ENCODE measurements at places on chromosomes 11 and 22. TPM values are rescaled to one million over a fixed set of nuclear protein-coding genes. Genes with fewer than 3 reads are reported as not detected.

DNA sequence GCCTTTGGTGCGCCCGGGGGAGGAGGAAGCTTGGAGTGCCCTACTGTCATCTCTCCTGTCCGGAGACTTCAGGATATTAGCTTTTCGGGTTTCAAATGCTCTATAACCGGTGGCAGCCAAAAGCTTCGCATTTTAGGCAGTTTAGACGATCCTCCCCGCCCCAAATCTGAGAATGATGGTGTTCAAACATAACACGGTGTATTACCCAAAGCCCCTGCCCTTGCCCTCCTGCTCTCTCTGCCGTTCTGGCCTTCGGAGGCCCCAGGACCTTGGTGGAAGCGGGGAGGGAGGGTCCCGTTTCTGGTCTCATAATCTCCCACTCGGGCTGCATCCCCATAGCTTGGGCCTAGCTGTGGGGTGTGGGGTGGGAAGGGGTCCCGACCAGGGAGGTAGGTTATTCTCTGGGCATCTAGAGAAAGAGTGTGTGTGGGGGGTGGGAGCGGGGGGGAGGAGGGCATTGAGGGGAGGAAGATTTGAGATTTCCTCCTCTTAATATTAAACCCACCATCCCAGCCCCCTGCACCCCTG is 2.3 kb downstream of the PKNOX2 start:
- peak overlapping the region; percentile 40 for H3K4me3 ChIP-seq
- H3K27ac ChIP-seq = no peak overlapping the region
- peaks cover 3% of the 10 kb centered on the region for H3K36me3 ChIP-seq
- peaks cover 12% of the 10 kb centered on the region for H3K4me1 ChIP-seq
- peaks cover 82% of the 10 kb centered on the region for H3K27me3 ChIP-seq
- no peak for DNase-seq

- peaks cover 41% of the 10 kb centered on the region for H3K4me1 ChIP-seq
- H3K36me3 ChIP-seq = no peaks in the 10 kb centered on the region
- peaks cover 22% of the 10 kb centered on the region for H3K27me3 ChIP-seq
- DNase-seq = no peak
- H3K4me3 ChIP-seq = no peak overlapping the region
Observed at GRCh38 chr11:110371084-110371483, 58.7 kb upstream of the FDX1 start.

- H3K36me3 ChIP-seq = no peaks in the 10 kb centered on the region
- H3K4me1 ChIP-seq = no peaks in the 10 kb centered on the region
- H3K27me3 ChIP-seq = no peaks in the 10 kb centered on the region
- DNase-seq = no peak
Observed at GRCh38 chr11:69650081-69650831, 9.3 kb downstream of the CCND1 start.

Gene PANX2
- 8.0 TPM for total RNA-seq

Gene CRYBA4
- not detected for total RNA-seq

DNA sequence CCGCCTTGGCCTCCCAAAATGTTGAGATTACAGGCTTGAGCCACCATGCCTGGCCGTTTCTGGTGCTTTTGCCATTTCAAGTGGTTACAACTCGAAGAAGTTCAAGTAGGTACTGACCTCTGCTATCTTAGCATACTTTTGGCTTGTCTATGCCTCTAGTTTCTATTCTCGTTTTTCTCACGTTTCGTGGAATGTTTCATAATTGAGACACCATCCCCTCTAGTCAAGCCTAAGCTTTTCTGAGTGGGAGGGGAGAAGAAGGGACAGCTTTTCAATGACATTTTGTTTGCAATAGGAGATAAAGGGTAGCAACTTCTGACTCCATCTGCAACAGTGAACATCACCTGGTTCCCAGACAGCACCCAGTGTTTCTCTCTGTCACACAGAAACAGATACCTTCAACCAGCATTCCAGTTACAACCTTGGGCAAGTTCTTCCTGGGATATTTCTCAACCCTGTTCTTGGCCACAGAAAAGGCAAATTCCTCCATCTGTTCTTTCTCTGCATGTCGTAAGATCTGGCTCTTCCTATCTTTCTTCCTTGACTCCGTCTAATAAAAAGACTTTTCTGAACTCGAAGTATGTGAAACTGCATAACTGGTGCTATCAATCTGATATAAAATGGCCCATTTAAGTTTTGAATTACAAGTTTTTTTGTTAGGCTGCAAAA is 25.5 kb downstream of the DDI1 start:
- H3K4me3 ChIP-seq = no peak overlapping the region
- H3K4me1 ChIP-seq = no peaks in the 10 kb centered on the region
- no peak overlapping the region for H3K27ac ChIP-seq

GRCh38 chr22:43531651-43532050 is 119.8 kb downstream of the MPPED1 start:
- no peaks in the 10 kb centered on the region for H3K4me1 ChIP-seq
- H3K4me3 ChIP-seq = no peak overlapping the region
- H3K27me3 ChIP-seq = no peaks in the 10 kb centered on the region
- DNase-seq = no peak
- no peak overlapping the region for H3K27ac ChIP-seq

Gene TTC36
- 1.4 TPM for total RNA-seq

Gene NLRP10
- not detected for total RNA-seq

GRCh38 chr11:111006227-111006626 is 239.3 kb upstream of the POU2AF2 start:
- no peaks in the 10 kb centered on the region for H3K36me3 ChIP-seq
- H3K4me1 ChIP-seq = no peaks in the 10 kb centered on the region
- DNase-seq = no peak
- no peak overlapping the region for H3K4me3 ChIP-seq

DNA sequence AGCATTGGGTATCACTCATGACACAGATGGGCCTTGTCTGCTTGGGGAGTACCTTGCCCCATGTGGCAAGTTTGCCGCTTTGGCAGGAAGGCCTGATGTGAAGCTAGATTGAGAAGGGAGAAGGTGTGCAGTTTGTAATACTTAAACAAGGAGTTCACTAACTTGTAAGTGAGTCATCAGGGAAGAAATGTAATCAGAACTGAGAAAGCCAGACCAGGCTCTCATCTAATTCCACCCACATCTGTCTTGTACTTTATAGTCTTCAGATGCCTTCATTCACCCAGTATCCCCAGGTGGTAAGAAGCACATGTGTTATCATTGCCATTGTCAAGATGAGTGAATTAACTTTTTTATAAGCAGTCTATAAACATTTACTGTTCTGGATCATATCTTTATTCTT is 116.0 kb upstream of the DDI1 start:
- H3K36me3 ChIP-seq = no peaks in the 10 kb centered on the region
- H3K4me1 ChIP-seq = no peaks in the 10 kb centered on the region
- H3K27me3 ChIP-seq = no peaks in the 10 kb centered on the region
- no peak overlapping the region for H3K4me3 ChIP-seq
- no peak for DNase-seq

- H3K36me3 ChIP-seq = no peaks in the 10 kb centered on the region
- no peak overlapping the region for H3K27ac ChIP-seq
- H3K4me1 ChIP-seq = no peaks in the 10 kb centered on the region
- H3K4me3 ChIP-seq = no peak overlapping the region
Observed at GRCh38 chr22:20222764-20223420, 45.2 kb downstream of the RTN4R start.

DNA sequence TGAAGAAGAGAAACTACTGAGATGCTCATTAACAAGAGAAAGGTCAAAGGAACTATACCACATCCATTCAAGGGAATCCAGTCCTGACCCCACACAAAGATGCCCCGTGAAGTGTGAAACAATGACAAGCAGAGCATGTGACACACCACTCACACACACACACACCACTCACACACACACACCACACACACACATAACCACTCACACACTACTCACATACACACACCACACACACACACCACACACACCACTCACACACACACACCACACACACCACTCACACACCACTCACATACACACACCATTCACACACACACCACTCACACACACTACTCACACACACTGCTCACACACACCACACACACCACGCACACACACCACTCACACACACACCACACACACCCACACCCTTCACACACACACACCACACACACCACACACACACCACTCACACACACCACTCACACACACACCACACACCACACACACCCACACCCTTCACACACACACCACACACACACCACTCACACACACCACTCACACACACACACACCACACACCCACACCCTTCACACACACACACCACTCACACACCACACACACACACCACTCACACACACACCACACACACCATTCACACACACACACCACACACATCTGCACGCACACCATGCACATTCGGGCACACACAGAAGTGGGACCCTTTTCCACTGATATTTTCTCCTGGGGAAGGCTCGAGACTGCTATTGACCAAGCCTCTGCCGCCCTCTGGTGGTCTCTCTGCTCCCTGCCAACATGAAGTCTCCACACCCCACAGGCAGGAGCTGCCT is 32.0 kb upstream of the COMT start:
- H3K4me1 ChIP-seq = peaks cover 8% of the 10 kb centered on the region
- no peak overlapping the region for H3K4me3 ChIP-seq
- no peaks in the 10 kb centered on the region for H3K27me3 ChIP-seq
- peak; percentile 82 for DNase-seq
- peaks cover 7% of the 10 kb centered on the region for H3K36me3 ChIP-seq

Gene MRGPRX3
- total RNA-seq = not detected

DNA sequence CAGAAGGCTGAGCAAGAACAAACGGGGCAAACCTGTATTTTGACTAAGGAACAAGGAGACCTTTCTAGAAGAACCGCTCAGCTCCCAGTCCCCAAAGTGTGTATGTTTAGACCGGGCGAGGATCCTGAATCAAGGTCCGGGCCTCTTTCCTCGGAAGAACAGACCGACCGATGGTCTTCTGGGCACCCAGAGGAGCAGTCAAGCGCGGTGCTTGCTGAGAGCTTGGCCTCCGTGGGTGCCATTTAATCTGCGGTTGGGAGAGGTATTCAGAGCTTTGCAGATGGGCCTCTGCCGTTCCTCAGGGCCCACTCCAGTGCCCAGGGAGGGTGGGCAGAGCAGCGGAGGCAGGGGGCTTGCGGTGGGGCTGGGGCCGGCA is 26.5 kb upstream of the ATXN10 start:
- no peaks in the 10 kb centered on the region for H3K36me3 ChIP-seq
- peaks cover 34% of the 10 kb centered on the region for H3K27me3 ChIP-seq
- no peak overlapping the region for H3K4me3 ChIP-seq
- peaks cover 17% of the 10 kb centered on the region for H3K4me1 ChIP-seq
- DNase-seq = no peak

Gene PNPLA5
- not detected for total RNA-seq

DNA sequence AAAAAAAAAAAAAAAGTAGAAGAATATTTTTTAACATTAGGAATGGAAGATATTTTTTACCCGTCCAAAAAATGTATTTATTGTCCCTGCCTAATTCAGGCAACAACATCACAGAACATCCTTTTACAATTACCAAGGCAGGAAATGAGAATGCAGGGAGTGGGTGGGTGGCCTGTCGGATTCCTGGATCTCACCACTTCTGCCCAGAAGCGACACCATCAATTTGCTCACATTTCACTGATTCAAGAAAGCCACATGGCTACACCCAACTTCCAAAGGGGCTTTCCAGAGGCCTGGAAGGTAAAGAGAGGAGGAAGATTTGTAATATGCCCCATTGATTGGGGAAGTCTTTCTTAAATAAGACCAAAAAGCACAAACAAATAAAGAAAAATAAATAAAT is 93.8 kb upstream of the CLPB start:
- H3K27me3 ChIP-seq = peaks cover 10% of the 10 kb centered on the region
- H3K36me3 ChIP-seq = no peaks in the 10 kb centered on the region
- H3K4me3 ChIP-seq = no peak overlapping the region
- no peak for DNase-seq
- H3K27ac ChIP-seq = no peak overlapping the region

DNA sequence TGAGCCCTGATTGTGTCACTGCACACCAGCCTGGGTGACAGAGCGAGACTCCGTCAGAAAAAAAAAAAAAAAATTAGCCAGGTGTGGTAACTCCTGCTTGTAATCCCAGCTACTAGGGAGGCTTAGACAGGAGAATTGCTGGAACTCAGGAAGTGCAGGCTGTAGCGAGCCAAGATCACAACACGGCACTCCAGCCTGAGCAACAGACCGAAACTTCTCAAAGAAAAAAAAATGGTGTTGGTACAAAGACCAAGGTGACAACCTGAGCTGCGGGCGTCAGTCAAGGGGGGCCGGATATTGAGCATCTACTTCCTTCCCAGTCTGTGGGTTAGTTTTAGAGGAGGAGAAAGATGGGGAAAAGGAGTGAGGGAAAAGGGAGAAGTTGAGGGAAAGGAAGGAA is 48.5 kb upstream of the HSPA8 start:
- no peaks in the 10 kb centered on the region for H3K36me3 ChIP-seq
- H3K27ac ChIP-seq = no peak overlapping the region
- peaks cover 6% of the 10 kb centered on the region for H3K4me1 ChIP-seq
- no peak overlapping the region for H3K4me3 ChIP-seq

Gene MAPK8IP1
- 0.50 TPM for total RNA-seq

Gene C22orf31
- total RNA-seq = not detected

DNA sequence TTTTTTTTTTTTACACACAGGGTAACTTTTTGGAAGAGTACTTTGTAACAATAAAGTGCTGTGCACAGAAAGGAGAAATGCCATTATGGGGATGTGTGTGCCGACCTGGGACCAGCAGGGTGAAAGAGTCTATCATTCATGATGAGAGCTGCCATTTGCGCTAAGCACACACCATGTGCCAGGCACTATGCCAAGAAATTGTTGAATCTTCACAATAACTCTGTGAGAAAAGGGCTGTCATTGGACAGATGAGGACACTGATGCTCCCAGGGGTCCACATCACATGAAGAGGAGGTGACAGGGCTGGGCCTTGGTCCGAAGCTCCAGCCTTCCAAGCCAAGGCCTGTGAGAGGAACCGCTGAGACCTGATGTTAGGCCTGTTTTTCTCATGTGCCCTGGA is 5.6 kb downstream of the DUSP18 start:
- no peaks in the 10 kb centered on the region for H3K36me3 ChIP-seq
- no peak overlapping the region for H3K4me3 ChIP-seq
- peaks cover 12% of the 10 kb centered on the region for H3K4me1 ChIP-seq
- no peak overlapping the region for H3K27ac ChIP-seq
- DNase-seq = no peak

Gene NOX4
- total RNA-seq = not detected

Gene FADS2
- total RNA-seq = 70.4 TPM

- H3K4me1 ChIP-seq = no peaks in the 10 kb centered on the region
- H3K36me3 ChIP-seq = no peaks in the 10 kb centered on the region
- DNase-seq = no peak
- H3K27ac ChIP-seq = no peak overlapping the region
- no peak overlapping the region for H3K4me3 ChIP-seq
Observed at GRCh38 chr11:44877571-44878497, 72.8 kb downstream of the TP53I11 start.

- peaks cover 15% of the 10 kb centered on the region for H3K4me1 ChIP-seq
- H3K27ac ChIP-seq = no peak overlapping the region
- H3K27me3 ChIP-seq = no peaks in the 10 kb centered on the region
- H3K36me3 ChIP-seq = no peaks in the 10 kb centered on the region
- H3K4me3 ChIP-seq = no peak overlapping the region
Observed at GRCh38 chr11:13862845-13863392, 99.6 kb upstream of the SPON1 start.
